H7 (cell line): ENCODE measurements at places on chromosomes 1 and 21.

GRCh38 chr1:173122344-173122935 is 71.7 kb upstream of the TNFSF18 start:
- DNase-seq, result no peak

- DNase-seq, result no peak
These were observed 129.5 kb downstream of the TRABD2B start for GRCh38 chr1:47867438-47868347.

- no peak for DNase-seq
These were observed 498.8 kb upstream of the C1orf87 start for GRCh38 chr1:60572378-60572777.

DNA sequence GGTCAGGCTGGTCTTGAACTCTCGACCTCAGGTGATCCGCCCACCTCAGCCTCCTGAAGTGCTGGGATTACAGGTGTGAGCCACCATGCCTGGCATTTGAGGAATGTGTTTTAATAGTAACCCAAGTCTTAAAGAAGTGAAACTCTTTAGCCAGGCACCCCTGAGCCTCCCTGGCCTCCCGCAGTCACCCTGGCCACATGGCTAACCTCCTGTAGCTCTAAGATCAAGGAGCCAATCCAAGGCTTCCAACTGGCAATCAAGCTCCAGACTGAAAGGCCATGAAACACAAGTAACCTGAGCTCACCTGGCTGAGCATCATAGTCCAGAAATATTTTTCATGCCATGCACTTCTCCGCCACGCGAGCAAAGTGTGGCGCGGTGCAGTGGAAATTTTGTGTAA is 84.3 kb downstream of the LTN1 start:
- no peak for DNase-seq

DNA sequence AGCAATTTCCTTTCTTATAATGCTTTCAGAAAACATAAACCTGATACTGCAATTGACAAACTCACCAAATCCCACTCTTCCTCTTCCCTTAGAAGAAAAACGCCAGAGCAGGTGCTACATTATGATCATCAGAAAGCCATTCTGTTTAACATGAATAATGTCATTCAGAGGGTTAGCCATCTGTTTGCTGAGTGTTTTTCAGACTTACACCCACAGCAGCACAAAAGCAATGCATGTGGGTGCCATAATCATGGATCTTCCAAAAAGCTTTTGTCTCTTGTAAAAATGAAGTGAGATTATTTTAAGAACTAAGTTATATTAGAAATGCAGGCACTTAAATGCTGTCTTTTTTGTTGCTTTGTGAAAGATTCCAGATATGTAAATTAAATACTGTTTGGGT is 204.6 kb upstream of the TMPRSS15 start:
- DNase-seq, result no peak

DNA sequence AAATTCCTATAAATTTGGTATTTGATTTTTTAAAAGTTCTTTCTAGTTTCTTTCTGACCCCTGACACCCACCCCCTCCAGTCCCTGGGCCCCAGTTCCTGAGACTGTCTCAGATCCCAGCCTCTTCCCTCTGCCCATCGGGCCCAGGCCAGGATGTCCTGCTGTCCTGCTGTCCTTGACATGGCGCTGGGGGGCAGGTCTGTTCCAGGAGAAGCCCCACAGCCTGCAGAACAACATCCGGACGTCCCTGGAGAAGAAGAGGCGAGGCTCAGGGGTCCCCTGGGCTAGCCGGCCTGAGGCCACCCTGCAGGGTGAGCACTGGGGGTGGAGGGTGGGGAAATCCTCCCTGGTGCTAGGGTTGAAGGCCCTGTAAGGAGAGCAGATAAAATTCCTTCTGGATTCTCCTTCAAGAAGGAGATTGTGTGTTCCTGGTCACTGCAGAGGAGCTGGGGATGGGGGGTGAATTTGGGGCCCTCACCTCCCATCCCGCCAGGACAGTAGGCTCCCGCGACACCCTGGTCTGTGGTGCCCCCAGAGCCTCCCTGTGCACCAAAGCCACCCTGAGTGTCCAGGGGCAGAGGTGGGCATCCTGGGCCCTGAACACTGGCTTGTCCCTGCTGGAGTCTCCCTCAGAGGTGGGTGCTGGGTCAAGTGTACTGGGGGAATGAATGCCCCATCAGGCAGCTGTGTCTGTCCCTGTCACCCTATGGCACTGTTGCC is 45.0 kb downstream of the DISP3 start:
- peak; percentile 38 for DNase-seq

DNA sequence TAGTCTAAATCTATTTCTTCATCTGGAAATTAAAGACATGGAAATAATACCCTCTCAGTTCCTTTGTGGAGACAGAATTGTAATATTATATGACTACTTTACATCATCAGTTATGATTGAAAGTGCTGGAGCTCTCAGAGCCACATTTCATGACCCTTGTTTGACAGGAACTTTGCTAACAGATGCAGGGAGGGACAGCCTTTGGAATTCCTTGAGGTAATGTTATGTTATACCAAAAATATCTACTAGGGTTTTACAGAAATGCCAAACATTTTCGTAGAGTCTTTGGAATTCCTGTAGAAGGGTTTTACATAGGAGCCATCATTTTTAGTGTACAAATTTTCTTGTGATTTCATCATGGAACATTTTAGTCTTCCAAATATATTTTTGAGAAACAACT is 57.4 kb upstream of the ADAMTS5 start:
- no peak for DNase-seq

DNA sequence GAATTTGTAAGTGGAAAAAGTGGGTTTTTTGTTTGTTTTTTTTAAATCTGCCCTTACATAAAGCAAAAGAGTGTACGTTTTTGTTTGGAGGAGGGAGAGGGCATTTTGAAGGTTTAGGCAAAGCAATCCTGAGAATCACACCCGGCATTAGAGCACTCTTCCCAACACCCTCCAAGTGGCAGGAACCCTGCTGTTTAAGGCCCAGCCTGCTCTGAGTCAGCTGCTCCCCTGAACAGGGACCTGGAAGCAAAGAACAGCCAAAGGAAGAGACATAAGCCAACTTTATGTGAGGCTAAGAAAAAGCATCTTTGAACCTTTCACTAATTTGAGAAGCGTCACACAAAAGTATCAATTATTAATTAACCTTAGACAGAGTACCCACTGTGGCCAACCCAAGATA is 16.9 kb downstream of the MTFR1L start:
- DNase-seq, result no peak

DNA sequence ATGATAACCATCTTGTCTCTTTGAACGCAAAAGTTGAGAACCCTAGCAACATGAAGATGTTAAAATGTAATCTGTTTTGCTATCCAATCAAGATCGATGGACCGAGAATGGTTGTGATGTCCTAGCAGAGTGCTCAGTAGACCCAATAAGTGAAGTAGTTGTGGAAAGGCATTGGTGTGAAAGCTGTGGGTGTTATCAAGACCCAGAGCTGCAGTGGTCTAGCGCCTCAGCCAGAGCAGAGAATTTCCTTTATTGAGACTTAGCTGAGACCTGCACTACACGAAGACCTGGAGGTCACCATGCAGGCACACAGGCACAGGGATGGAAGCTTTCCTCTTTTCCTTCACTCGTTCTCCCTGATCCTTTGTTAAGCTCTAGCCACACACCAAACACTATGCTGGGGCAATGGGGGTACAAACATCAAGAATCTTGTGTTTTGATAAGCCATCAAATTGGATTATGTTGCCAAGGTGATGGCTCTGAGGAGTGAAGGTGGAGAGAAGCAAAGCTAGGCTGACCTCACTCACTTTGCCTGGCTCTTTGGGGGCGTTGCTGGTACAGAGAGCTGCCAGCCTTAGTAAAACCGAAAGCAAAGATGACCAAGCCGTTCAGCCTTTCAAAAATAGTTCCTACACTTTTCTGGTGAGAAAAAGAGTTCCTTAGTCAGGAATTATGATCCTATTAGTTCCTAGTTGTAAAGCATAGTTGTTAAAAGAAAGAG is 24.1 kb downstream of the METTL13 start:
- no peak for DNase-seq

- no peak for DNase-seq
These were observed 10.2 kb downstream of the CD52 start for GRCh38 chr1:26327956-26328362.

DNA sequence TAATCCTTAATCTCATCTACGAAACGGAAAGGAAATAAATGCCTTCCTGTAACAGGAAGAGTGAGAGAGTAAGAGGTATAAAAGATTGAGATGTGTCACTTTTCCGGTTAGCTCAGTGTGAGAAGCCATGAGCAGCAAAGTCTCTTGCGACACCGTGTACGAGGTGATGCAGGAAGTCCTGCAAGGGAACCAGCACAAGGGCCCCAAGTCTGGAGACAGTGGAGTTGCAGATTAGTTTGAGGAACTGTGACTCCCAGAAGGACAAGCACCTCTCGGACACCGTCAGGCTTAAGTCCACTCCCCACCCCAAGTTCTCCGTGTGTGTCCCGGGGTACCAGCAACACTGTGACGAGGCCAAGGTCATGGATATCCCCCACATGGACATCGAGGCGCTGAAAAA is 592.3 kb upstream of the ADGRL2 start:
- DNase-seq, result no peak

GRCh38 chr1:11488201-11488770 is 9.3 kb downstream of the DISP3 start:
- no peak for DNase-seq

- DNase-seq, result no peak
These were observed 89.3 kb upstream of the EDEM3 start for GRCh38 chr1:184843732-184844495.

DNA sequence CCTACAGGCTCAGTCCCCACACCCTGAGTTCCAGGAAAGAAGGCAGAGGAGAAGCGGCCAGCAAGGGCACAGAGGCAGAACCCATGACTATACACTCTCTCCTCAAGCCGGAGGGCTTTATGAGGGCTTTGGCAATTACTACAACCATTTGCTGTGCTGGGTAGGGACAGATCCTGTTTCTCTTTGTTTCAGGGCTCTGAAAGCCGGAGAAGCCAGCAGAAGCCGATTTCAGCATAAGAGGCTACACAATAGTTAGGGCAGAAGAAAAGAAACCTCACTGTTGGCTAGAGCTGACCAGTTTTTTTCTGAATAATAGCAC is 13.9 kb downstream of the GPR3 start:
- DNase-seq, result no peak

GRCh38 chr1:199727682-199728081 is 299.8 kb upstream of the NR5A2 start:
- no peak for DNase-seq

- DNase-seq, result no peak
These were observed 43.7 kb downstream of the BACH1 start for GRCh38 chr21:29342363-29342957.

GRCh38 chr1:25476186-25477097 is 45.7 kb downstream of the MACO1 start:
- no peak for DNase-seq

GRCh38 chr1:166951050-166951449 is 24.3 kb downstream of the ILDR2 start:
- DNase-seq, result no peak

DNA sequence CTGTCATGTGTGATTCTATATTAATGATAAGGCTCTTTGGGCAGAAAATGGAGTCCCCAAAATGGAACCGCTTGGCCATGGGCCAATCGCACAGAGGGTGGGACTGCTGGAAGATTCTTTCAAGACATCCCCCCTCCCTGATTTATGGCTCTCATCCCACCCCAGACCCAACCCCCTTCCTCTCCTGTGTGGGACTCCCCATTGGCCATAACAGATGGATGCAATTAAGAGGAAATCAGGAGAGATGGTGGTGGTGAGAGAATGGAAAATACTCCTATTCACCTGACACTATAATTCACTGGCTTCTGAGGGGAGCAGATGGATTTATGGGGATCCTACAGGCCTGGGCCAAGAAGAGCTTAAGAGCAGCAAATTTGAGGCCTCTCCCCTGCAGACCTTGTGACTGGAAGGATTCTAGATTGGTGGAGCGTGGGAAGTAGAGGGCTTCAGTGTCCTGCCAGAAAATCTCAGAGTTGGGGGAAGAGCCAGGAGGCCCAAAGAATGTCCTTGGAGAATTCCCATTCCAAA is 1.7 kb downstream of the IGFN1 start:
- DNase-seq, result no peak

DNA sequence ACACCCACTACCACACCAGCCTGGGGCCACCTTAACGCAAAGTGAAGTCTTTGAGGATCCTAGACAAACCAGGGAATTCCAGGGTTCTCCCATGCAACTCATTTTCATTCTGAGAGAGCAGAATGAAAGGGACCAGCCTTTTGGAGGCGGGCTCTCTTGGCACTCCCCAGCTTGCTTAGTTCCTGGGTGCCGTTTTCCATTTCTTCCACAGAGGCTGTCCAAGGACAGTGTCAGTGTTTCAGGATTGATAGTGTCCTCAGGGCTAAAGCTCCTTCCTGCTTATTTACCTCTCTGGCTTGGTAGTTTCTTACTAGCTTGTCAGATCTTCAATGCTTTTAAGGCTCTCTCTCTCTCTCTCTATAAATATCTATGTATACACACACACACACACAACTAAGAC is 30.1 kb upstream of the GNG4 start:
- DNase-seq, result no peak

GRCh38 chr1:24683713-24684162 is 40.6 kb downstream of the SRRM1 start:
- DNase-seq, result no peak
